ENCODE measurements at places on chromosomes 16 and 17.

DNA sequence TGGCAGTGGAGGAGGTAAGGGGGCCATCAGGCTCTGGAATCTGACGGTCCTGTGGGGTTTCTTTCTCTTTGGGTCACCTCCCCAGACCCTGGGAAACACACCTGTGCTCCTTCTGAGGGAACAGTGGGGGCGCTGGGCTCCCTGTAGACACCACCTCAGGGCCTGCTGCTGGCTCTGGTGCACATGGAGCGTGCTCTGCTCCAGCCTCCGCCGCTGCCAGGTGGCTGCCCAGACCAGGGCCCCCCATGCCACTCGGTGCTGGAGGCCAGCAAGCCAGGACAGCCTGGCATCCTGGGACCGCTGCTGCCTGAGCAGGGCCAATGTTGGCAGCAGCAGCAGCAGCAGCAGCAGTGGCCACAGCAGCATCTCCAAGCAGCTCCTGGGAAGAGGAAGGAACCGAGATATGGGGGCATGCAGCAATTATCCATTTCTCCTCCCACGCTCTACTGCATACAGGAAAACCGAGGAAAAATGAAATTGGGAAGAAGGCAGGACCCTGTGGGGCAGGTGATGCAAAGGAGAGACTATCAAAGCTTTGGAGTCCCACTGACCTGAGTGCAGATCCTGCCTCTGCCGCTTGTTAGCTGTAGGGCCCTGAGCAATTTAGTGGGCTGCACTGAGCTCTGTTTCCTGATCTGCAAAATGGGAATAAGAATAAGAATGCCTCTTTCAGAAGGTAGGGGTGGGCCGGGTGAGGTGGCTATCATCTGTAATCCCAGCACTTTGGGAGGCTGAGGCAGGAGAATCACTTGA is 902 bp downstream of the GHDC start:
- DNase-seq = no peak

- DNase-seq = no peak
Measured at GRCh38 chr17:60748204-60748603, 70.6 kb downstream of the BCAS3 start.

- no peak for DNase-seq
Measured at GRCh38 chr17:50115756-50116155, 14.2 kb downstream of the SAMD14 start.

GRCh38 chr16:11100239-11100750 is 155.7 kb downstream of the SOCS1 start:
- DNase-seq = no peak

GRCh38 chr17:29948448-29949215 is 7.2 kb downstream of the EFCAB5 start:
- no peak for DNase-seq

DNA sequence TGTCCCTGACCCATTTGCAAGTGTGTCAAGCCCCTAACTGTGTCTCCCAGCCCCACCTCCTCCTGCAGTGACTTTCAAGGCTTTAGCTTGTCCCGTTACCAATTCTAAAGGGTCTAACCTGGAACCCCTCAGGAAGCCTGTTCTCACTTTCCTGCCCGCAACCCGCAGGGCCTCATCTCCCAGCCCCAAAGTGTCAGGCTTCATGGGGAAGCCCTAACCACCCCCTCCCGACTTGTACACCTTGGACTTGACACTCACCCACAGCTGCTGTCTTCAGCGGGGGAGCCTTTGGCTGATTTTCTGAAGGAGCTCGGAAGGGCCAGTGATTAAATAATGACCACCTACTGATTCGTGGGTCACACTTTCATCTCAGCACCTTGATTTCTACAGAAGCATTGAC is 33.1 kb downstream of the NLRC5 start:
- no peak for DNase-seq

DNA sequence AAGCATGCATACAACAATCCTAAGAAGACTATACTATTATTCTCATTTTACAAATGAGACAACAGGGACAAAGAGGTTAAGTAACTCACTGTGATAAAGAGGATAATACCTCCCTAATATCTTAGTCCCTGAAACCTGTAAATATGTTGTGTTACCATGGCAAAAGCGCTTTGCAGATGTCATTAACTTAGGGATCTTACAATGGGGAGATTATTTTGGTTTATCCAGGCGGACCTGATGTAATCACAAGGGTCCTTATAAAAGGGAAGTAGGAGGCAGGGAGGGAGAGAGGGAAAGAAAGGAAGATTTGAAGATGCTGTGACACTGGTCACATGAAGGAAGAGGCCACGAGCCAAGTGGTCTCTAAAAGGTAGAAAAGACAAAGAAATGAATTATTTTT is 164.7 kb downstream of the CNTNAP4 start:
- no peak for DNase-seq

DNA sequence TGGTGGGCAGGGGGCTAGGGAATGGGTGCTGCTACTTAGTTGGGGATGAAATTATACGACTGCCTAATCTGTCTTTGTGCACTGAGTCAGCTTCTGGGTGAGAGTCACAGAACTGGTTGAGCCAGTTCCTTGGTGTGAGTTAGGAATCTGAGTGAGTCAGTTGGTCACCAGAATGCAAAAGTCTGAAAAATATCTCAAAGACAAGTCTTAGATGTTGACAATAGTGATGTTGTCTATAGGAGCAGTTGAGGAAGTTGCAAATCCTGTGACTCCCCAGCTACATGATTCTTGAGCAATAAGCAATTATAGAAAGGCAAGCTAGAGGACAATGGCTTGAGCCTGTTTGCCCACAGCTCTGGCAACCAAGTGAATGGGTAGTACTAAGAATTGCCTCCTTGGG is 399.2 kb downstream of the CNTNAP4 start:
- DNase-seq = no peak

DNA sequence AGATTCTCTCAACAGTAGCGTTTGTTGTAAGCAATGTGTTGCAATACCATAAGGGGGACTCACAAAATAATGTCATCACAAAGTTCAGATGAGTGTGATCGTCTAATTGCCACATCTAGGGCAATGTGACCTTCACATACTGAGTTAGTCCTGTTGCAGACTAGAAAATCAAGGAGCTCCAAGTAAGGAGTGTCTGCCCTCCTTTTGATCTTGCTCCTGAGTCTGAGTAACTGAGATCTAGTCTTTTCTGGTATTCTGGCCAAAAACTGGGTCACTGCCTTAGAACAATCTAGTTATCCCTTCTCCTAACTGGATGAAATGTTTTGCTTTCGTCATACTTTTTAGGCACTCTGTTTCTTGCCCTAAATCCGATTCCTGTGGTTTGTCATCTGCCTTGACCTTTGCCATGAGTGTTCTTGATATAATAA is 712.1 kb downstream of the CDH11 start:
- no peak for DNase-seq

- no peak for DNase-seq
Measured at GRCh38 chr16:15542734-15543347, 100.1 kb downstream of the MARF1 start.

- no peak for DNase-seq
Measured at GRCh38 chr17:32869345-32870026, 7.4 kb downstream of the MYO1D start.

- DNase-seq = no peak
Measured at GRCh38 chr16:11687601-11688519, 19.6 kb downstream of the SNN start.

- no peak for DNase-seq
Measured at GRCh38 chr16:85360323-85361277, 248.3 kb upstream of the CIBAR2 start.

GRCh38 chr17:73371285-73371684 is 59.5 kb upstream of the CDC42EP4 start:
- DNase-seq = no peak

DNA sequence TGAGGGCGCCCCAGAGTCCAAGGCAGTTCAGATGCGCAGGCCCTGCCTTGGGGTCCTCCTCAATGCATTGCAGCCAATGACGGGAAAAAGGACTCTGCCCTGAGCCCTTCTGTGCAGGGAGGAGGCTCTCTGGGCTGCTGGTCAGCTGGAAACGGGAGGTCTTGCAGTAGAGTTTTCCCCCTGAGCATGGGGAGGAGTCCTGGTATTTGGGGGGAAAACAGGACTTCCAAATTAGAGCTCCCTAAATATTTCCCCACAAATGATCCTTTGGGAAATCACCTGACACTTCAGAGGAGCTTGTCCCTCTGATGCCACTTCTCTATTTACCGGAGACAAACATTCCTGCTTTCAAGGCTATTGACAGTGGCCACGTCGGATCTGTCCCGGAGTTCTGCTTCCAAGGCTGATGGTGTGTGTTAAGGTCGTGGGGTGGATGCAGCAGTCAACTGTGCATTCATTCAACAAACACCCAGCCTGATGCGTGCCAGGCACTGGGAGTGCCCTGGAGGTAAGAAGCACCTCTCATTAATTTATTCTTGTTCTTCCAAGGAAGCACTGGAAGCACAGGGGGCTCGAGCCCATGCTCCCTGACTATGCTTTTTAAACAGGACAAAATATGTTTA is 73.0 kb upstream of the DNAH17 start:
- no peak for DNase-seq

DNA sequence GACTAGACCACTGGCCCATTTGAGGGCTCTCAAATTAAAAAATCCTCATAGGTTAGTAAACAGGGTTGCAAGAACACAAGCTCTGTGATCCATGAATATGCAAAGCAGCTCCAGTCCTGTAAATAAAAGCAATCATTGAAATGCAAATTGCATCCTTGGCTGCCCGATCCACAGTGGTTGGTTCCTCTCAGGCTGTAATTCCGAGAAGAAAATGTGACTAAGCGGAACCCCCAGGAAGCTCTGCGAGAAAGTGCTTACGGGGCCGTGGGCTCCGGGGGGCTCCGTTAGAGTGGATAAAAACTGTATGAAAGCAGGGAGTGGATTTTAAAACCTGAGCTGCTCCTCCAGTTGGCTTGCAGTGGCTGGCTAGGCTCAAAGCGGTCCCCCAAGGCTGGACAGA is 2.5 kb downstream of the GPRC5B start:
- DNase-seq = no peak
